ENCODE measurements at places on chromosomes 3 and 15. TPM values are rescaled to one million over a fixed set of nuclear protein-coding genes. Genes with fewer than 3 reads are reported as not detected.

- peak; percentile 73 for ATAC-seq
These were observed 27.9 kb downstream of the PLCL2 start for GRCh38 chr3:16912400-16913263.

DNA sequence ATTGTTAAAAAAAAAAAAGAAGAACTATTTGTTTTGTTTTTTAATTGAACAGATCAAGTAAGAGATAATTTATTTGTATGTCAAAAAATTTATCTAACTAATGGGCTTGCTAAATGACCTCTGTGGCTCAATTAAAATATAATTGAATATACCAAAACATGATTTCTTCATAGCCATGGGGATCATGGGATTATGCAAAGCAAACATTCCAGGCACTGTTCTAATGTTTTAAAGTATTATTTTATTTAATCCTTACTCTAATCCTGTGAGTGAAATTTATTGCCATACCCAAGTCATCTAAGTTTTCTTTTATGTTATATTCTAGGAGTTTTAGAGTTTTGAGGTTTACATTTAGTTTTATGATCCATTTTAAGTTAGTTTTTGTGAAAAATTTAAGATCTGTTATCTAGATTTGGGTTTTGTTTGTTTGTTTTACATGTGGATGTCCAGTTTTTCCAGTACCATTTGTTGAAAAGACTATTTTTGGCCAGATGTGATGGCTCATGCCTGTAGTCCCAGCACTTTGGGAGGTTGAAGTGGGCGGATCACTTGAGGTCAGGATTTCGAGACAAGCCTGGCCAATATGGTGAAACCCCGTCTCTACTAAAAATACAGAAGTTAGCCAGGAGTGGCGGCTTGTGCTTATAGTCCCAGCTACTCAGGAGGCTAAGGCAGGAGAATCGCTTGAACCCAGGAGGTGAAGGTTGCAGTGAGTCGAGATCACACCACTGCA lies 52.3 kb upstream of the CNOT10 start:
- ATAC-seq, result no peak

DNA sequence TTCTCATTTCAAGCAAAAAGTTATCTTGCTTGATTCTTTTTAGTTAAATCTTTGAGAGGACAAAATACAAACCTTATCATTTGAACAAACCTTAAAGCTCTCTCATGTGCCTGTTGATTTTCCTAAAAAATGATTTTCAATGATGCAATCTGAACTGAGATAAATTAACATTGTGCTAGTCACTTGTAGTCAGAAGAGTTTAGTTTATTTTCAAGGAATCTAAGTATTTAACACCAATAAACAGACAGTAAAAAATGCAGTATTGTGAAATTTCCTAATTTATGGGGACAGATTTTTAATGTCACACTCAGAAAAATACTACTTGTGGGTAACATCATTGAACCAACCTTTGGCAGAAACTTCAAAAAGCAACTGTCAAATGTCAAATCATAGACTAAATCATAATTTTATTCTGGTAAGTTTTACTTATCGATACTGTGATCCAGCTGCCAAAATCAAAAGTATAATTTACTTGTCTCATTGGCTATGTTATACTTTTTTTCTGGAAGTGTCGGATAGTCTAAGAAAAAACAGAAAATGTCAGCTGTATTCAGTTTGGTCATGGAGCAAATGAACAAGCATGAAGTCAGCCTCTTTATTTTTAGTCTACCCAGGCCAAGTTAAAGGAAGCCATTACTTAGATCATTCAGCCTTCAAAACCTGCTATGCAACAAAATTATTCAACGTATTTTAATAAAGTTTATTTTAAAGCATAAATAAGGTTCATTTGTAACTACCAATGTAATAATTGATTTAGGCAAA lies 52.4 kb upstream of the FNDC3B start:
- ATAC-seq, result no peak

GRCh38 chr3:160078533-160078932 lies 89.9 kb downstream of the IL12A start:
- ATAC-seq, result no peak

The SLC22A14 gene
- 0.11 TPM for total RNA-seq

DNA sequence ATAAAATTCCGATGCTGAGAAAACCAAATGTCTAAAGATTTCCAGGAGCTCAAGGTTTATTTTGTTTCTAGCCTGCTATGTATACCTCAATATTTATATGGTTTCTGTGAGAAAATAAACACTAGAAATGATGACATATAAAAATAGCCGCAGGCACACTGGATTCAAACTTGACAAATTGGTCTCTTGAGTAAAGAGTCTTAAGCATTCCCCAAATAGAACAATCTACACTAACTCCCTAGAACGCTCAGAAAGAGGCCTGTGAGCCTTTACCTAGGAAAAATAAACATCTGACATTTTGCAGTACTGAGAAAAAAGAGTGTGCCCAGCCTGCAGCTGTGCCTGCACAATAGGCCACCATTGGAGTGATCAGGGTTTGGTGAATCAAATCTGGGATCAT lies 75.2 kb downstream of the NEK10 start:
- ATAC-seq, result no peak

- ATAC-seq, result no peak
These were observed 428.5 kb downstream of the OCA2 start for GRCh38 chr15:27670486-27671209.

- ATAC-seq, result no peak
These were observed 91.5 kb downstream of the TBC1D2B start for GRCh38 chr15:77985931-77986480.

The SCAMP5 gene
- 5.1 TPM for total RNA-seq
